NCI-H446 treated with DMSO at 0.1 percent for 48 hours (cell line): ENCODE measurements at places on chromosomes 3 and 15.

DNA sequence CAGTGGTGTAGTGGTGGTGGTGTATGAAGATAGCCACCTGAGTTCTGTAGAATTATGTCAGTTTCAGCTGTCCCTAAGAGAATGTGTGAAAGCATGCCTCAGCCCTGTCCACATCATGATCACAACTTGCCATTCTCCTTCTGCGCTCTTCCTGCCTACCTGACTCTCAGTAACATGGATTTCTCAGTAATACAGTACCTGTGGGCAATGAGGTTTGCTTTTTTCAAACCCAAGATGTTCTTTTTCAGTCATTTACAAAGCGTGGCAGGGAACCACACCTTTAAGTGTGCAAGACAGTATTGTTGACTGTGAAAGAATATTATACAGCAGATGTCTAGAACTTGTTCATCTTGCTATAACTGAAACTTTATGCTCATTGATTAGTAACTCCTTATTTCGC is 38.9 kb downstream of the PSMD6 start:
- no peak for DNase-seq

GRCh38 chr3:133563186-133563591 is 10.3 kb upstream of the CDV3 start:
- no peak for DNase-seq

GRCh38 chr3:43035801-43036365 is 56.8 kb downstream of the GASK1A start:
- DNase-seq = no peak

DNA sequence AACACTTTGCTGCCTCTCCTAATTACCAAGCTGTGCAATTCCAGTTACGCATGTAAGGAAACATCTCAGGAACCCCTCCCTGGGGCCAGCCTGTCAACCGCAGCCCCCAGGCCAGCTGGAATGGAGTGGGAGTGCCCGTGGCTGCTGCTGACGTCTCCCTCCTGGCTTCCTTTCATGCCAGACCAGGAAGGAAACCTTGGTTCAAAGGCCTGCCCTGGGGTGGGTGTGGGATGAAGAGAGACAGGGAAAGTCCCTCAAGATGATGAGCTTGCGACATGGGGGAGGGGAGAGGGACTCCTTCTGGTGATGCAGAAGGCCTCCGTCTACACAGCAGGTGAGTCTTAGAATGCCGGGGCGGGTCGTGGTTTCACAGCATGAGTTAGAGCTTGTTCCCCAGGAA is 11.4 kb upstream of the CYP11A1 start:
- no peak for DNase-seq

DNA sequence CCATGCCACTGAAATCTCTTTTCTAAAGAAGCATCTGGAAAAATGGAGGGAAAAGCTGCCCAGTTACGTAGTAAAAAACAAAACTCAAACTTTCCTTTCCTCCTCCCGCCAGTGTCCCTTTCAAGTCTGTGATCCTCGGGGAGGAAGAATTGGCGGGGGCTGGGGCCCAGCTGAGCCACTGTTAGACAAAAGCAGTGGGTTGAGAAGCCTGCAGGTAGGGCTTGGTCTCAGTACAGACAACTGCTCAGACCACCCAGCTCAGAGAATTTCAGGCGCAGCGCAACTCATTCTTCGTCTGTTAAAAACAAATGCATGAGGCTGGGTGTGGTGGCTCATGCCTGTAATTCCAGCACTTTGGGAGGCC is 117.1 kb downstream of the MYLK start:
- DNase-seq = no peak

- no peak for DNase-seq
Observed at GRCh38 chr3:11706604-11707003, 62.9 kb upstream of the VGLL4 start.

- DNase-seq = no peak
Observed at GRCh38 chr3:160748787-160749186, 7.2 kb upstream of the PPM1L start.

GRCh38 chr3:152556731-152557254 is 278.1 kb upstream of the P2RY1 start:
- no peak for DNase-seq

DNA sequence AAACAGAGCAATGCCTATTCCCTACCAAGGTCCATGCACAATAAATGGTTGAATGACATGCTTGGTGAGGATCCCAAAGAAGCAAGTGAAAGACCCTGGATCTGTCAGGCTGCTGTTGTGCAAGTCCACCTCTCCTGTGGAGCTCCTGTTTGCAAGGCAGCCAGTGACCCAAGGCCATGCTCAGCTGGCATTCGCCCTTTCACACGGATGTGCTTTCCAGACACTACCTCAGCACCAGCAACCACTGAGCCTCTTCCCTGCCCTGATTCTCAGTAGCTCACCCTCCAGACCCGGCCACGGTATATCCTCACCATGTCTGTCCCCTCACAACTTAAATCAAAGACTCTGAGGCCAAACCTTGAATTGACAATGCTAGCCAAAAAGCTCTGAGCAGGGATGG is 23.3 kb downstream of the WWTR1 start:
- no peak for DNase-seq

GRCh38 chr3:11367143-11367693 is 95.0 kb downstream of the ATG7 start:
- no peak for DNase-seq
